CD4-positive, alpha-beta T cell treated with Interleukin-6 for 4 hours (primary cell): ENCODE measurements at places on chromosomes 7 and 10.

GRCh38 chr7:128458956-128459355 is 3.3 kb downstream of the HILPDA start:
- no peak for DNase-seq

DNA sequence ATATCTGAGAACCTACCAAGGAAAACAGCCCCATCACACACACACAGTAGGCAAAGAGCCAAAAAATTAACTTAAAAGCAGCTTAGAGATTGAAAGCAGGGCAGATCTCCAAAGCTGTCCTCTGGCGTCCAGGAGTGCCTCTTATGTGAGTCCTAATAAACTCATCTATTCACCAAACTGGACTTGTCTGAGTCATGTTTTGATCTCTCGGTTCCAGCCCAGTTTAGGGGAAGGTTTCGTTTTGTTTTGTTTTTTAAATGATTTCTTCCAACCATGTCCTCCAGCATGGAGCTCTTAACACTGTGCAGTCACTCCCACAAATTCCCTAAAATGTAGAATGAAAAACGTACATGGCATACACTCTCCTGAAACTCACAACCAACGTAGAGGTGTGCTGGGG is 6.7 kb upstream of the PRSS37 start:
- no peak for DNase-seq

GRCh38 chr10:117946525-117947070 is 100.1 kb downstream of the RAB11FIP2 start:
- no peak for DNase-seq

GRCh38 chr10:92773776-92774175 is 74.5 kb upstream of the EXOC6 start:
- DNase-seq, result no peak

GRCh38 chr7:138510003-138510402 is 49.9 kb downstream of the TRIM24 start:
- no peak for DNase-seq

- peak; percentile 55 for DNase-seq
Observed at GRCh38 chr7:139915864-139916716, 87.0 kb downstream of the TBXAS1 start.

GRCh38 chr7:151759591-151760042 is 117.3 kb downstream of the PRKAG2 start:
- DNase-seq, result peak; percentile 70
